ENCODE measurements at places on chromosomes 11 and 22.

GRCh38 chr11:121412000-121412587 lies 40.0 kb upstream of the SORL1 start:
- DNase-seq = no peak

DNA sequence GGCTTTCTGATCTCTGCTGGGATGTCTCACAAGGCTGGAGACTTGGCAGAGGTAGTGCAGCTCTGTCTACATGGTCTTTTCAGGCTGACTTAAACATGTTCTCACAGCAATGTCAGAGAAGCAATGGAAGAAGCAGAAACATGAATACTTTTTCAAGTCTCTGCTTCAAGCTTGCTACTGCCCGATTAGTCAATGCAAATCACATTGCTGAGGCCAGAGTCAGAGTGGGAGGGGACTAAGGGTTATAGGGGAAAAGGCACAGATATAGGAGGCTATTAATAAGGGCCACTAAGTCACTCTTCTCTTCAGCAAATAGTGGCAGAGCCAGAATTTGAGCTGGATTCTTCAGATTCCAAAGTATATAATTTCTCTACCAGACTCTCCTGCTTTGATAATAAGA lies 390.5 kb downstream of the TMEM135 start:
- DNase-seq = no peak

DNA sequence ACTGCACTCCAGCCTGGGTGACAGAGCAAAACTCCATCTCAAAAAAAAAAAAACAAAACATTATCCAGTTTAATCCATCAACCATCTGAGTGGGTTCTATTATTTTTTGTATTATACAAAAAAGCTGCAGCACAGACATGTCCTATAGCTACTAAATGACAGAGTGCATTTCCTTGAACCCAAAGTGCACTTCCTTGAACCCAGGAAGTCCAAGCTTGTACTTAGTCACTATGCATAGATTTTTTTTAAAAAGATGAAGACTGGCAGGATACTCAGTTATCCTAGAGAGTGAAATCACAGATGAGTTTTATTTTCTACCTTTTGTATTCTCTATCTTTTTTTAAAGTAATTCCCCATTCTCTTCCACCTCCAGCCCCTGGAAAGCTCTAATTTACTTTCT lies 8.0 kb upstream of the RRAS2 start:
- no peak for DNase-seq

DNA sequence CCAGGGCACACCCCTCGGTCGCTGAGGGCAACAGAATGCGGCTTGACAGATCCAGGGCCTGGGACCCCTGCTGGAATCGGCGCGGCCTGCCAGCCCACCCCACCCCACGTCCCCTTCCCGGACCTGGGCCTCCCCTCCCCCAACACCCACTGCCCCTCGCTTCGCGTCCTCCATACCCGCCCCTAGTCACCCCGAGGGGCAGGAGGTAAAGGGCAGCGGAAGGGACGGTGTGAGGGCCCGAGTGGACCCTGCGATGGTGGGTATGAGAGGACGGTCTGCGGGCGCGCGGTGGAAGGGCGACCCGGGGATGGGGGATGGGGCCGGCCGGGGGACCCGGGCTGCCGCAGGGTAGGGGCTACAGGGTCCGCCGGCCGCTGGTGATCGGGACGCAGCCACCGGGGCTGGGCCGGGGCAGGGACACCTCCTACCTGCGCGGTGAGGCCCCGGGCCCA lies 311 bp downstream of the APBB1 start:
- DNase-seq = no peak

- DNase-seq = no peak
Measured at GRCh38 chr22:27874185-27874584, 44.9 kb downstream of the PITPNB start.
